Astrocyte (in vitro differentiated cells and primary cell): ENCODE measurements at places on chromosomes 2 and 18.

- no peak for DNase-seq
These were observed 1244.7 kb upstream of the ZEB2 start for GRCh38 chr2:145764631-145765030.

GRCh38 chr2:232925821-232926156 lies 55.7 kb downstream of the SNORC start:
- DNase-seq, result no peak

- DNase-seq, result no peak
These were observed 48.8 kb downstream of the ANKMY1 start for GRCh38 chr2:240508832-240509545.

DNA sequence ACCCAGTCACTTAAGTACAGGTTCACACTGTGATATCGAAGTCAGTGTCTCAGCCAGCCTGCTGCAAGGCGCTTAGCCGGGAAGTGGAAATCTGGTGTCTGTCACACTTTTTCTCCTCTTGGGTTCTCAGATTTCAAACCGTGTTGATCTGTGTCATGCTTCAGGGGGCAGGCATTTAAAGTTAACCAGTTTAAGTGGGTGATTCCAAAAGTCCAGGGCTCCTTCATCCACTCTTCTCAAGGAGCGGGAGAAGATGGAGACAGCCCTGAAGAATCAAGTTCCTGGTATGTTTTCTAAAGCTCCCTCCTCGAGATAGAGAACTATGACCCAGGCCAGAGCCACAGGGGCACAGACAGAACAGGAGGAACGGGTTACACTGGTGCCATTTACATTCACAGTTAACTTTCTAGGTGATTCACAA lies 331.7 kb downstream of the GBX2 start:
- no peak for DNase-seq

DNA sequence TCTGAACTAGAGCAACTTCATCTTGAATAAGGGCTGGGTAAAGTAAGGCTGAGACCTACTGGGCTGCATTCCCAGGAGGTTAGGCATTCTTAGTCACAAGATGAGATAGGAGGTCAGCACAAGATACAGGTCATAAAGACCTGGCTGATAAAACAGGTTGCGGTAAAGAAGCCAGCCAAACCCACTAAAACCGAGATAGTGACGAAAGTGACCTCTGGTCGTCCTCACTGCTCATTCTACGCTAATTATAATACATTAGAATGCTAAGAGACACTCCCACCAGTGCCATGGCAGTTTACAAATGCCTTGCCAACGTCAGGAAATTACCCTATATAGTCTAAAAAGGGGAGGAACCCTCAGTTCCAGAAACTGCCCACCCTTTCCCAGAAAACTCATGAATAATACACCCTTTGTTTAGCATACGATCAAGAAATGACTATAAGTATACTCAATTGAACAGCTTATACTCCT lies 109.1 kb downstream of the FIGN start:
- peak; percentile 86 for DNase-seq

- DNase-seq, result no peak
These were observed 202.8 kb upstream of the SALL3 start for GRCh38 chr18:78776706-78777285.

- peak; percentile 11 for DNase-seq
These were observed 104.5 kb downstream of the RBM43 start for GRCh38 chr2:151157000-151157735.

- peak; percentile 36 for DNase-seq
These were observed 13.1 kb upstream of the PPP1R1C start for GRCh38 chr2:181972431-181973170.

GRCh38 chr2:179440642-179441251 lies 176.1 kb upstream of the SESTD1 start:
- DNase-seq, result no peak

GRCh38 chr2:96065381-96065930 lies 30.7 kb upstream of the GPAT2 start:
- no peak for DNase-seq

GRCh38 chr2:172098650-172099471 lies 3.8 kb downstream of the DLX2 start:
- peak; percentile 65 for DNase-seq

DNA sequence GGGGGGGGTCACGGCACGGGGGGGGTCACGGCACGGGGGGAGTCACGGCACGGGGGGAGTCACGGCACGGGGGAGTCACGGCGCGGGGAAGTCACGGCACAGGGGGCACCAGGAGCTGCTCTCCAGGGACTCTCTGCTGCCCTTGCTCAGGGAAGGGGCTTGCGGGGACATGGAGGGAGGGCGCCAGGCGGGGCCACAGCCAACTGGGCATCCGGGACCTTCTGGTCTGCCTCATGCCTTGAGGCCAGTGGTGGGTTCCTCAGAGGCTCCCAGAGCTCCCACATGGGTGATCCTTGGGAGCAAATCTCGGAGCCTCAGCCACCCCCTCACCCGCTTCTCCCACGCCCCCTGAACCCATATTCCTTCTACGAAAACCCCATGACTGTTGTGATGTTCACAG lies 55.8 kb upstream of the TMEM18 start:
- no peak for DNase-seq

GRCh38 chr2:198347349-198347748 lies 543.0 kb downstream of the PLCL1 start:
- DNase-seq, result peak; percentile 4

- no peak for DNase-seq
These were observed 1472.3 kb upstream of the CELF4 start for GRCh38 chr18:39037925-39038324.

- DNase-seq, result no peak
These were observed 59.3 kb downstream of the ARHGEF33 start for GRCh38 chr2:38948995-38949394.

DNA sequence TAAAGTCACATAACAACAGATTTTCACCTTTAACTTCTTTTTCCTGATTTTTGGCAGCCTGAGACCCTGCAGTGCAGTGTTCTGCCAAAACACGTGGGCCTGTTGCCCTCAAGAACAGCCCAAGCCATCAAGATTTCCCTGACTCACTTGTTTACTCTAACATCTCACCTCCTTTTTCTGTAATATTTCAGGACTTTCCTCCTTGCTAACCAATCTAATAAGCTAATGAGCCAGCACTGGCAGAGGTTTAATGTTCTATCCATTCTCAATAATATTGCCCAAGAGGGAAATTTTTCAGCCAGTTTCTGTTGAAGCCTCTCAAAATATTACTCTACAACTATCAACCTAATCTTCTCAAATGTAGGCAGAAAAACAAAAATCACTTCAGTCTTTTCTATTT lies 635.2 kb downstream of the DPP10 start:
- DNase-seq, result no peak

GRCh38 chr2:43616967-43617680 lies 19.9 kb upstream of the PLEKHH2 start:
- no peak for DNase-seq

GRCh38 chr2:30222636-30223360 lies 8.5 kb upstream of the LBH start:
- DNase-seq, result no peak

GRCh38 chr2:220499225-220499624 lies 871.8 kb downstream of the SLC4A3 start:
- DNase-seq, result peak; percentile 73

GRCh38 chr2:206955253-206955652 lies 15.9 kb downstream of the CPO start:
- DNase-seq, result no peak
